ENCODE measurements at places on chromosomes 2 and 18.

GRCh38 chr18:36017232-36017631, 44.8 kb downstream of the RMP24 start:
- DNase-seq: no peak

DNA sequence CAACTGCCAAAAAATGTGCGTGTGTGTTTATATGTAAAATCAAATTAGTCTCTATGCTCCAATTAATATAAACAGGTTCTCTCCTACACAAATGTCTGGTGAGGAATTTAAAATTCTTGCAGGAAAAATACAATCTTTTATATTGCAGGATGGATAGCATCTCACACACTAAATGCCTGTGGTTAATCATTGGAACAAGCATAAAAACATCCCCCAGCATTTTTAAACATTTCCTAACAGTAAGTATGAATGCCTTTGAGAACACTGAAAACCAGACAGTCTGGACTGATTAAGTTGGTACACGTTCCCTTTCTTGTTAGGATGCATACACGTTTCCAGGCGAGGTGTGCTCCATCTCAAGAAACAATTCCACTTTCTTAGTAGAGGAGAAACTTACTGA, 29.9 kb upstream of the PDE1A start:
- no peak for DNase-seq

DNA sequence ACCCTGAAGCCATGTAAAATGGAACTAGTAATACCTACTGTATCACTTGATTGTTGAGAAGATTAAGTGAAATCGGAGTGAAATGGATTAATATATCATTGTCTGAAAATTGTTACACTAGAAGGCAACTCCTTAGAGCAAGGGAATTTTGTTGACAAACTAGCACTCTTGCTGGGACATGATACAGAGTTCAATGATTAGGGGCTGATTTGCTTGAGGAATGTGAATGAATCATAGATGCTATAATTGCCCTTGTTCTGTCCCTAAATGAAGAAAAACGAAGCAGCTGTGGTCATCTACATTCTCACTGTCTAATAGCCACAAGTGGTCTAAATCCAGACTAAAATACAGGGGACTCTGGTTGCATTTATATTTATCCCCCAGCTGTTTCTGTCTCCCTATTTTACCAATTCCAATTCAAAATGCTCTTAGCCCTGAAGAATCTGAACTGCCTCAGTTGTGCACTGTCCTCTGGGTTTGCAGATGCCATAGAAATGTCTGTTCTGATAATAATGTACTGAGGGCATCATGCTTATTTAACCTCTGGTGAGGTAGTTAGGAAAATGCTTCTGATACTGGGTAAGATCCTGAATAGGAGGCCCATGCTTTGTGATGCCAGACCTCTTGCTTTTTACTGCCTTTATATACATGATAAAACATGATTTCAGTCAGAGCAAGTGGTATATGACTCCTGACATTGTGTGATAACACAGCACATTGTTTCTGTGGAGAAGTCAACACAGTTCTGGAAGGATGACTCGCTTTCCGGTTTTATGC, 382.1 kb downstream of the NRXN1 start:
- no peak for DNase-seq

DNA sequence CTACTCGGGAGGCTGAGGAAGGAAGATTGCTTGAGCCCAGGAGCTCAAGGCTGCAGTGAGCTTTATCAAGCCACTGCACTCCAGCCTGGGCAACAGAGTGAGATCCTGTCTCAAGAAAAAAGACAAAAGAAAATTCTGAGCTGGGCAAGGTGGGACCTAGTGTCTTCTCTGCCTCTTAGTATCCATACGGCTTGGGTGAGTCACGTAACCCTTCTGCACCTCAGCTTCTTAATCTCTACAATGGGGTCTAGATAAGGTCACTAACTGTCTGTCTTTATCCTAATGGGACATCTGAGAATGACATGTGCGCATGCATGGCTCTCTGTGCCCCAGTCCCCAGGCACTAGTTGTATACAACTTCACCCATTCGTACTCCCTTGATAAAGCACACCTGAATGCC, 53.4 kb upstream of the TLK1 start:
- no peak for DNase-seq

GRCh38 chr2:20620271-20620681, 30.6 kb downstream of the HS1BP3 start:
- no peak for DNase-seq

DNA sequence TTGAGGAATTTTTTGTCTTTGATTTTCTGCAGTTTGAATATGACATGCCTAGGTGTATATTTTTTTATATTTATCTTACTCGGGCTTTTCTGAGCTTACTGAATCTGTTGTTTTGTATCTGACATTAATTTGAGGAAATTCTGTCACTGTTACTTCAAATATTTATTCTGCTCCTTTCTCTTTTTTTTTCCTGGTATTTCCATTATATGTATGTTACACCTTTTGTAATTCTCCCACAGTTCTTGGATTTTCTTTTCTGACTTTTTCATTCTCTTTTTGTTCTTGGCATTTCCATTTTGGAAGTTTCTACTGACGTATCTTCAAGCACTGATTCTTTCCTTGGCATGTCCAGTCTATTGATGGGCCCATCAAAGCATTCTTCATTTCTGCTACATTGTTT, 24.1 kb upstream of the SKA1 start:
- no peak for DNase-seq

GRCh38 chr2:134773335-134773734, 54.5 kb upstream of the TMEM163 start:
- DNase-seq: no peak

- no peak for DNase-seq
Measured at GRCh38 chr2:76579911-76580310, 869.2 kb upstream of the GCFC2 start.

- DNase-seq: no peak
Measured at GRCh38 chr18:69567813-69568488, 167.3 kb downstream of the DOK6 start.

DNA sequence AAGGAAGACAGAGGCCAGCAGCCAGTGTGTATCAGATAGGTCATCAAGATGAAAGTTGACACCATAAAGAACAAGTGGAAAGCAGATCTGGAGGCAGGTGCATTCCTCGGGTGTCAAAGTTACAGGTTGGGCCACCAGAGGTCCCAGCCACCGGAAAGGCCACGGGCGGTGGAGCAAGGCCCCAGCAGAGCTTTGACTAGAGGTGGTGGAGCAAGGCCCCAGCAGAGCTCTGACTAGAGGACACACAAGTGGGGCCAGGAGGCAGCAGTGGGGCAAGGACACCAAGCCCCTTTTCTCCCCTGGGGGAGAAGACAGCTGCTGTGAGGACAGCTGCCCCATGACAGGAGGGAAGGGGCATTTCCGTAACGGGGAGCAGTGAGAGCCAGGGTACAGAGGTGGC, 115.1 kb downstream of the GYPC start:
- no peak for DNase-seq

- no peak for DNase-seq
Measured at GRCh38 chr2:28062867-28063266, 172.3 kb downstream of the BABAM2 start.

GRCh38 chr2:94994063-94994913, 31.2 kb upstream of the MAL start:
- no peak for DNase-seq

GRCh38 chr2:40440835-40441234, 11.1 kb downstream of the SLC8A1 start:
- DNase-seq: no peak

DNA sequence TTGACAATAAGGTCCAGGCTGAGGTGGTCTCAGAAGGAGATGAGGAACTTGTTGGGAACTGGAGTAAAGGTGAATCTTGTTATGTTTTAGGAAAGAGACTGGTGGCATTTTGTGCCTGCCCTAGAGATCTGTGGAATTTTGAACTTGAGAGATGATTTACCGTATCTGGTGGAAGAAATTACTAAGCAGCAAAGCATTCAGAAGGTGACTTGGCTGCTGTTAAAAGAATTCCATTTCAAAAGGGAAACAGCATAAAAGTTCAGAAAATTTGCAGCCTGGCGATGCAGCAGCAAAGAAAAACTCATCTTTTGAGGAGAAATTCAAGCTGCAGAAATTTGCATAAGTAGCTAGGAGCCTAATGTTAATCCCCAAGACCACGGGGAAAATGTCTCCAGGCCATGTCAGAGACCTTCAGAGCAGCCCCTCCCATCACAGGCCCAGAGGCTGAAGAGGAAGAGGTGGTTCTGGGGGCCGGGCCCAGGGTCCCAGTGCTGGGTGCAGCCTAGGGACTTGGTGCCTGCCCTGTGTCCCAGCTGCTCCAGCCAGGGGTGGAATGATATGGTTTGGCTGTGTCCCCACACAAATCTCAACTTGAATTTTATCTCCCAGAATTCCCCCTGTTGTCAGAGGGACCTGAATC, 73.5 kb downstream of the FIGN start:
- no peak for DNase-seq

DNA sequence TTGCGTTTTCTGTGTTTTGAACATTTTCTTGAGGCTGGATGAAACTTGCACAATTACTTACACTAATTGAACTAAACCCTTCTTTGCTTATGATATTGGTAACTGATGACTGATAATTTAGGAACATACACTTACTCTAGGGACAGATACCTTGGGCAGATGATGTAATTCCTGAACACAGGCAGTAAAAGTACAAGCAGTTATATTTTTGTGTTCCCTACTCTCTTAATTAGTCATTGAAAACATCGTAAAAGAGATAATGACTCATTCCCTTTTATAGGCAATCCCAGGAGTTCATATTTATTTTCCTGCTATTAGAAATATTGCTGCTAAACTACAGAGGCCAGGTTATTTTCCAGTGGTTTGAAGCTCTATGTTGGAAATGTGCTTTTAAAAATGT, 46.4 kb downstream of the CCDC85A start:
- no peak for DNase-seq

DNA sequence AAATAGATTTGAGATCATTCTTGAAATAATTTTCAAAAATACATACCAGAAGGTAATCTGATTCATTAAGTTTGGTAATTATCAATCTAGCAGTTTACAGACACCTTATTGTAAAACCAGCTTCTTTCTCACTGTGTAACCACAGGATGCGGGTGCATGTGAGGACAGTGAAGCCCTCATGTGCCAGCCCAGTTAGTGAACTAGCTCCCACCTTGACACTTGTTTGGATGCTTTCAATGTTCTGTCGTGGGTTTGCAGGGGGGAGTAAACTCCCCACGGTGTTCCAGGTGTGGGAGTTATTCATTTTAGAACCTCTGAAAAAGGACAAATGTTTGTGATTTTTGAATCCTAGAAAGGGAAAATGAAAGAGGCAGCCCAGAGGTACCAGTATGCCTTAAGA, 59.0 kb downstream of the WDSUB1 start:
- no peak for DNase-seq

DNA sequence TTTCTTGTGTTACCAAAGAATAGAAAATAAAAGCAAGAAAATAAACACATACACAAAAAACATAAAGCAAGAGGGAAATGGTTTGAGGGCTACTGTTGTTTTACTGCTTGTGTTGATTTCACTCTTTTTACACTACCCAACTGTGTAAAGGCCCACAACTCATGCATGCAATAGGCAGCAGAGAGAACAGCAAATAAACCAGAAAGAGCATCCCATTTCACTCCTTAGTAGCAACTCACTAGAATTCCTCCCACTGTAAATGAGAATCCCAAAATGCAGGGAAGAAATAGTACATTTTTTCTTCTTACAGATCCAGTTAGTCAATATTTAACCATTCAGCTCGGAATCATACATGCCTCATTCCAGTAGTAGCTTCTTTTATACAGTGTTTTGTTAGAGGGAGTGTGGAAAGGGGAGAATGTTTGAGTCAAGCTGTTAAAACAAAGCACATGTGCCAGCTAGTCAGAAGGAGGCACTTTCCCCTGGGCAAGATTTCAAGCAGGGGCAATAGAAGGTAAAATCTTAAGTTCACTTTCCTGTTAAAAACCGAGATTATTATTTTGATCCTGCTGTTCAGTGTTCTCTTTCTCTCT, 147.2 kb upstream of the FAM98A start:
- no peak for DNase-seq

DNA sequence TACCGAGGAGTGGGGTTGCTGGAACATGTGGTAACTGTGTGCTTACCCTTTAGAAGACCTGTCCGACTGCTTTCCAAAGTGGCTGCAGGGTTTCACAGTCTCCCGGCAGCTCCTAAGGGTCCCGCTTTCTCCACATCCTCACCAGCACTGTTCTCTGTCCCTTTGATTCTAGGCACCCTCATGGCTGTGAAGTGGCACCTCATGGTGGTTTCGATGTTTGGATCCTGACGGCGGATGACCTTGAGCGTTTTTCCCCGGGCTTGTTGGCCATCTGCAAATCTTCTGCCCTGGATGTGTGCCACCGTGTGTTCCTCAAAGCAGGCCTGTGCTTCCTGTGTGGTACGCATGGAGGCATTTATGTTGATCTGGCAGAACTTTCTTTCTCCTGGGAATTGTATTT, 292.5 kb upstream of the HDAC4 start:
- no peak for DNase-seq

GRCh38 chr18:10913919-10914318, 235.4 kb downstream of the PIEZO2 start:
- no peak for DNase-seq

- no peak for DNase-seq
Measured at GRCh38 chr2:36502081-36502480, 95.9 kb downstream of the FEZ2 start.

DNA sequence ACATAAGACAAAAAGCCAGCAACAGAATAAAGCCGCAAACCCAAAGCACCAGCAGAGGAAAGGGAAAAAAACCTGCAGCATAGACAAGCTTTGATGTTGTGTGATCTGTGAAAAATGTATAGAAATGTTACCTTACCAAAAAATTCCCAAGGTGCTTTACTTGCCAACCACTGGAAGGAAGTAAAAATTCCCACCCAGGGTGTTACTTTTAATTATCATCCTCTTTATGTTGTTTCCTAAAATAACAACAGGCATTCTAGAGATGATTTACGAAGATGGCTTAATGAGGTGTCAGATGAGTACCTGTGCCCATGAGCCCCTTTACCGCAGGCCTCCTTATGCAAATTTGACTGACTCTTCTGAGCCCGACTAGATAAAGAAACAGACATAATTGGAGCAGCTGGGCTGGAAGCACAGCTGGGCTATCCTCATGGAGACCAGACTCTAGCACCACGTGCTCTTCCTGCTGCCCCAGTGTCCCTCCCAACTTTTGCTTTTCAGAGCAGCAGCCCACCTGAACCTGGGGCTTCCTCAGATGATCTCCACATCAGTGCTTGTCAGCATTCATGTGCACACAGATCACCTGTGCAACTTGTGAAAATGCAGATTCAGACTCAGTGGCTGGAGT, 41.5 kb downstream of the SRSF7 start:
- peak; percentile 20 for DNase-seq

DNA sequence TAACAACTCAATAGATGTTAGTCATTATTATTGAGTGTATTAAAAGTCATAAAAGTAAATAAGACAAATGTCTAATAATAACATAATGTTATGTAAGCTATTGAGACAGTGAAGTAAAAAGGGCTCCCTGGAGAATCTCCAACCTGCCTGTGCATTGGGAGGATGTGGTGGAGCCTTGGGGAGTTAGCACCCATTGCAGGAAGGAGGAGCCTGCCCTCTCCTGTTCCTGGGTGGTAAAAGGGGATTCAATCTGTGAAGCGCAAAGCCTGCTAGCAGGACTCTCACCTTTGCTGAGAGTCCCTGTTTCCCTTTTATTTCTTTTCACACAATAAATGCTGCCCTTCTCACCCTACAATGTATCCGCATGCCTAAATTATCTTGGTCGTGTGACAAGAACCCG, 206.1 kb downstream of the RAB3GAP1 start:
- DNase-seq: no peak

GRCh38 chr2:45494275-45494977, 116.6 kb downstream of the SRBD1 start:
- no peak for DNase-seq
